ENCODE measurements at places on chromosomes 1 and 21. TPM values are rescaled to one million over a fixed set of nuclear protein-coding genes. Genes with fewer than 3 reads are reported as not detected.
A peak's percentile ranks its signal among the peaks of the same experiment; 100 is the strongest.

LPAR3 gene
- 27.2 TPM for total RNA-seq

DNA sequence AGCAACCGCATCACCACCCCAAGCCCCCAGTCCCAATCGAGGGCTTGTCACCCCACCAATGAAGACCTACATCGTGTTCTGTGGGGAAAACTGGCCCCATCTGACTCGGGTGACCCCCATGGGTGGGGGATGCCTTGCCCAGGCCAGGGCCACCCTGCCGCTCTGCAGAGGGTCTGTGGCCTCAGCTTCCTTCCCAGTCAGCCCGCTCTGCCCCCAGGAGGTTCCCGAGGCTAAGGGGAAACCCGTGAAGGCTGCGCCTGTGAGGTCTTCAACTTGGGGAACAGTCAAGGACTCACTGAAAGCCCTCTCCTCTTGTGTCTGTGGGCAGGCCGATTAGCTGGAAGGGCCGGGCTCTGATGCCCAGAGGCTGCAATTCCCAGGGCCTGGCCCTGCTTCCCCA lies 2.0 kb downstream of the SRARP start:
- H3K4me1 ChIP-seq, result peaks cover 5% of the 10 kb centered on the region
- no peak overlapping the region for H3K27ac ChIP-seq
- H3K36me3 ChIP-seq, result no peaks in the 10 kb centered on the region
- DNase-seq, result no peak

DNA sequence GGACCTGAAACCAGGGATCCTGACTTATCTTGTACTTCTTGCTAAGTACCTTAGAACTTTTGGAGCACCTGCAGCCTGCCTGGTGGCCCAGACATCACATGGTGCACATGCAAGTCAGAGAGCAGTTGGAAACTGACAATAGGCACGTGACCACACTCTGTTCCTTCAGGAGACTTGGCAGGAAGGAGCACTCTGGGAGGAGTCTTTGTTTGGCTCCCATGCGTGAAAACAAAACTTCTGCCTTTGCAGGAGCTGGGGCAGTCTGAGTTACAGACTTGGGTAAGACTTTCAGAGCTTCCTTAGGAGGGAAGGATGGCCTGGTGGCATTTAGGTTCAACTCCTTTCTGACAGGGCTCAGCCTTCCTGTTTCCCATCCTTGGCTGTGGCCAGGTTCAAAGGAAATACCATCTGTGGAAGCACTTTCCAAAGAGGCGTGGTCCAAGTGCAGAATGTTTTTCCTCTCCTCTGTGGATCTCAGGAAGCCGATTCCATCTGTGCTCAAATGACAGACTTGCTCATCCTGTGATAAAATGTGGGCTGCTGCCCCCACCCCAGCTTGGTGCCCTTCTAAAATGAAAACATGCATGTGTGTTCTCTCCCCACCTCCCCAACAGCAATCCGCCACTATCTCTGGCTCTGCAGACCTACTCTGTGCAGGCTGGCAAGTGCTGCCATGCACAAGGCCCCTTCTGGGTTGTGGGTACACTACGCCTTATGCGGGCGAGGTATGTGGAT lies 14.1 kb upstream of the ZNF436 start:
- H3K4me3 ChIP-seq, result no peak overlapping the region
- H3K27me3 ChIP-seq, result no peaks in the 10 kb centered on the region
- no peaks in the 10 kb centered on the region for H3K36me3 ChIP-seq
- H3K27ac ChIP-seq, result no peak overlapping the region
- H3K4me1 ChIP-seq, result peaks cover 3% of the 10 kb centered on the region
- no peak for DNase-seq

DNA sequence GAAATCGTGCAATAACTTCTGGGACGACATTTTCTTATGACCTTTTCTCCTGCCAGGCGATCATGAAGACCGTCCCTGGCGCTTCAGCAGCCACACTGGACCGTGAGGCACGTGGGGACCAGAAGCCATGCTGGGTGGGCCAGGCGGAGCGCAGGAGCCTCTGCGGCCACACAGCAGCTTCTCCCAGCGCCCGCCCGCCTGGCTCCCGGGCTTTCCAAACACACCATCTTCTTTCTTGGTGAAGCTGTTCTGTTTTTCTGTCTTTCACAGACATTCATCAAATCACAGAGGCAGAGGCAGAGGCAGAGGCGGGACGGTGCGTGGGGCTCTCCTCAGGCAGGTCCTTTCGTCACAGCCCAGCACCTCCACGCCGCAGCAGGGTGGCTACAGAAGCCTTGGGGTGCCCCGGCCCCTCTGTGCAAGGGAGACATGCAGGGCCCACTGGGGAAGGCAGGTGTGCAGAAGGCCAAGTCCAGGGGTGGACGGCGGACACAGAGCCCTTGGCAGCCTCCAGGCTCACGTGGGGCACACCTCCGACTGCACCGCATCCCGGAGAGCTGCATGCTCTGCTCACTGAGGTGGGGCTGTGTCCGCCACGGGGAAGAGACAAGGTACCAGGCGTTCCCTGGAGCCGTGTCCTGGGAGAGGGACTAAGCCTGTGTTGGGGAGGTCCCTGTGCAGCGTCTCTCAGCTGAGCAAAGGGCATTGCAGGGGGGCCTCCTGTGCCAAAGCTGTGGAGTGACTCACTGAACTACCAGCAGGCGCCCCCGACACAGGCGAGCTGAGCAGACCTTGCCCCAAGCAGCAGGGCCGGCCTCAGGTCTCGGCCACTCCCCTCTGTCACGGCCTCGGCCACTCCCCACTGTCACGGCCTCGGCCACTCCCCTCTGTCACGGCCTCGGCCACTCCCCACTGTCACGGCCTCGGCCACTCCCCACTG lies 2.6 kb upstream of the TMEM240 start:
- H3K4me1 ChIP-seq, result no peaks in the 10 kb centered on the region
- H3K4me3 ChIP-seq, result no peak overlapping the region
- H3K27ac ChIP-seq, result no peak overlapping the region

DNA sequence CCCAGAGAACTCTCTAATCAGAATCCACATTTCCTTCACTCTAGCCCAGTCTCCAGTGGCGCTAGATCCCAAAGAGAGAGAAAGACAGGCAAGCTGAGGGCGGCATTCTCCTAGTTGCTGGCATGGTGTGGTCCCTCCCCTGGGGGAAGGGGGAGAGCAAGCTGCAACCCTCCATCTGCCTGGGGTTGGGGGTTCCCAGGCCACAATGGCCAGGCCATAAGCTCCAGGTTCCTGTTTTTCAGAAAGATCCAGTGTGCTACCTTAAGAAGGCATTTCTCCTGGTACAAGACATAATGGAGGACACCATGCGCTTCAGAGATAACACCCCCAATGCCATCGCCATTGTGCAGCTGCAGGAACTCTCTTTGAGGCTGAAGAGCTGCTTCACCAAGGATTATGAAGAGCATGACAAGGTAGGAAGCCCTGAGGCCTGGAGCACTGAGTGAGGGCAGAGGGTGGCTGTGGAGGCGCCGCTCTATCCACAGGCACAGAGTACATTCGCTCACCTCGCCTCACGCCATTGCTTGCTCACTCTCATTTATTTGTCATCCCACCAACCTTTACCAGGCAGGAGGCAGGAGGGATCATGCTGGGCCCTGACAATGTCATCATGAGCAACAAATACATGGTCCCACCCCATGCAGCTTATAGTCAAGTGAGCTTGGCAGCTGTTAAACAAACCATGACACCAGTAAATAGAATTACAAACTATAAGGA lies 6.6 kb downstream of the CSF1 start:
- DNase-seq, result no peak
- no peaks in the 10 kb centered on the region for H3K27me3 ChIP-seq
- no peaks in the 10 kb centered on the region for H3K4me1 ChIP-seq
- H3K36me3 ChIP-seq, result no peaks in the 10 kb centered on the region
- no peak overlapping the region for H3K27ac ChIP-seq

MSH4 gene
- 1.7 TPM for total RNA-seq

- no peak overlapping the region for H3K4me3 ChIP-seq
- no peaks in the 10 kb centered on the region for H3K27me3 ChIP-seq
- H3K27ac ChIP-seq, result no peak overlapping the region
- no peak for DNase-seq
Measured at GRCh38 chr1:206706298-206706791, 21.6 kb downstream of the MAPKAPK2 start.

GRCh38 chr1:11804666-11805421 lies 920 bp downstream of the MTHFR start:
- peaks cover 64% of the 10 kb centered on the region for H3K4me1 ChIP-seq
- H3K27ac ChIP-seq, result peak overlapping the region; percentile 89
- H3K36me3 ChIP-seq, result no peaks in the 10 kb centered on the region
- H3K4me3 ChIP-seq, result peak overlapping the region; percentile 71
- DNase-seq, result no peak

DNA sequence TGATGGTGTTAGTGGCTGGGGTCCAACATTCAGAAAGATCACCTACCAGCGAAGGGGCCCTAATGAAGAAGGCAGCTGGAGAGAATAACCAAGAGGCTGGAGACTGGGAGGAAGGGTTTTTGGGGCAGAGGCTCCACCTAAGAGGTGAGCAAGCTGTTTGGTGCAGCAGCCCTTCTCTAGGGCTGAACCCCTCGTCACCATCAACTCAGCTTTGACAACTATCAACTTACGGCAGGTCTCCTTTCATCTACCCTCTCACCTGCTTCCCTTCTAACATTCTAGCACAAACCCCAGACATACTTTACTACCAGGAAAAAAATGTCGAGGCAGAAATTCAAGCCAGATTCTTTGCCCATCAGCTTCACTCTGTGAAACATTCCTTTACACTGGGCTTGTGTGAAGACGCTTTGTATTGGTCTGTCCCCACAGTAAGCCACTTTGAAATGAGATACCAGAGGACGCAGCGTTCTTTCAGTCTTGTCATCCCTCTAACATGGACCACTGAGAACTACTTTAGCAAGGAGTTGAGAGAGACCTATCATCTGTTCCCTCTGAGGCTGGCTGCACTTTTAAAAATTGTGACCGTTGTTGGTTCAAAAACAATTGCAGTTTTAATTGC lies 84.6 kb downstream of the RAVER2 start:
- no peak overlapping the region for H3K4me3 ChIP-seq
- H3K27ac ChIP-seq, result no peak overlapping the region
- no peaks in the 10 kb centered on the region for H3K27me3 ChIP-seq
- peaks cover 3% of the 10 kb centered on the region for H3K36me3 ChIP-seq
- DNase-seq, result no peak

DNA sequence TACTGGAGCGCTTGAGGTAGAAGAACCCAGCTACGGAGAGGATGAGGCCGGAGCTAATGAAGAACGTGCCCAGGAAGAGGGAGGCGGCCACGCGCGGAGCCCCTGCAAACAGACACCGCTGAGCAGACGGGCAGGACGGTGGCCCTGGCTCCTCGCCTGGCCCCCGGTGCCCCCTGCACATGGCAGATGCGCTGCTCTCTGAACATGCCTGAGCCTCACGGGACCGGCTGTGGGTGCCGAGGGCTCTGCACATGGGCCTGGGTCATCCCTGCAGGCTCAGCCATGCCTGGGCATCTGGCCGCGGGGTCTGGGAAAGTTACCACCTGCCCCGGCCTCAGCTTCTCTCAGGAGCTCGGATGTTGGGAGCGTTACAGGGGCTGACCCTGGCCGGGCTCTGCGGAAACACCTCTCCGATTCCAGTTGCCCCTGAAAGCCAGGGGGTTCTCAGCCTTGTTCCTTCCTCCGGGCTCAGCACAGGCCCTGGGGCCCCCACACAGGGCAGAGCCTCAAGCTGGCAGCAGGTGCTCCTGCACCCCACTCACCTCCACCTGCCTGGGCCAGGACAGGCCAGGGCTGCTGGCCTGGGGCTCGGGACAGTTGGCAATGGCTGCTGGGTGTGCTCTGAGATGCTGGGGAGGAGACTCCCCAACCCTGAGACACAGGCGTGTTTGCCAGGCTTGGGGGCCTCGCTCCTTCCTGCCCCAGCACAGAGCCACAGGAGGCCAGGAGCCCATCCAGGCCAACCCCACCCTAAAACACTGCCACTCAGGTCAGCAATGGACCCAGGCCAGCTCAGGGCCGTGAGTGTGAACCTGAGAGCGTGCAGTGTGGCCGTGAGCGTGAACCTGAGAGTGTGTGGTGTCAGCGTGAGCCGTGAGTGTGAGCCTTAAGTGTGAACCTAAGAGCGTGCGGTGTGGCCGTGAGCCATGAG lies 12.1 kb upstream of the RNF223 start:
- H3K36me3 ChIP-seq, result no peaks in the 10 kb centered on the region
- H3K27me3 ChIP-seq, result no peaks in the 10 kb centered on the region
- H3K4me1 ChIP-seq, result no peaks in the 10 kb centered on the region
- DNase-seq, result no peak
- H3K4me3 ChIP-seq, result no peak overlapping the region

CD101 gene
- total RNA-seq, result 1.2 TPM

MAGI3 gene
- total RNA-seq, result 11.8 TPM

DNA sequence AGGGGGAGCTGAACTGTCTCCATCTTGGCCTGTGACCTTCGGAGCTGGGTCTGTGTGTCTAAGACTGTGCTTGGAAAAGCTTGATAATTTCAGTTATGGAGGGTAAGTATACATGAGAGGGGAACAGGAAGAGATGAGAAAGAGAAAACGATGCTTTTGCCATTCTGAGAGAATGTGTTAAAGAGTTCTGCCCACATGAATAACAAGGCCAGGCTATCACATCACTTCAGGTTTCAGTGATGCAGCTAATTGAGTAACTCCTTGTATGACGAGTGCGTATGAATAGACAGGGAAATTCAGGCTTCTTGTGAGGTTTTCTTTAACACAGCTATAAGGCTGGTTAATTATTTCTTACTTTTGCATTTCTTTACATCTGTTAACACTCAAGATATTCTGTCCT lies 81.0 kb downstream of the PLPPR5 start:
- no peak overlapping the region for H3K27ac ChIP-seq
- DNase-seq, result no peak
- no peaks in the 10 kb centered on the region for H3K27me3 ChIP-seq
- H3K36me3 ChIP-seq, result no peaks in the 10 kb centered on the region

DNA sequence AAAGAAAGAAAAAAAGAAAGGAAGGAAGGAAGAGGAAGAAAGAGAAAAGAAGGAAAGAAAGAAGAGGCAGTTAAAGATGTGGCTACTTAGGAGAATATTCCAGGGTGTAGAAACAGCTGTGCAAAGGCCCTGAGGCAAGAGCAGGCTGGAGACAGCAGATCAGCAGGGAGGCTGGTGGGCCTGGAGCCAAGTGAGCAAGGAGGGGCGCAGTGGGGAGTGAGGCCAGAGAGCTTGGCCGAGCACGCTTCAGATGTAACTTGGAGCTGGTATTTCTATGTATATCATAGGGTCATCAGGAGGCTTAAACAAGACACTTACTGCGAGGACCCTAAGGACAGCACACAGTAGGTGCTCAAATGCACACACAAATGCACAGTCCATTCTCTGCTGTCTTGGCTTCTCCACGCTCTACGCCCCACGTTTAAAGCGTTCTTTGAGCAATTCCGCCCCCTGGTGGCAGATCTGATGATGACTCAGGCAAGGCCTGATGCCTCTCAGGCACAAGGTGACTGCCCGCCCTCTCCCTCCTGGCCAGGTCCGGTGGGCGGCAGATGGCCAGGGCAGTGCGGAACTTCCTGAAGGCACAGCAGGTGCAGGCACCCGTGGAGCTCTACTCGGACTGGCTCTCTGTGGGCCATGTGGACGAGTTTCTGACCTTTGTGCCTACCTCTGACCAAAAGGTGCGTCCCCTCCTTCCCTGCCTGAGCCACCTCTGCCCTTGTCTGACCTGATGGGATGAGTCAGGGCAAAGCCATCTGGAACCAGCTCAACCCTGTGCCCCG lies 11.9 kb upstream of the PADI3 start:
- H3K27me3 ChIP-seq, result peaks cover 11% of the 10 kb centered on the region
- H3K4me1 ChIP-seq, result peaks cover 29% of the 10 kb centered on the region

GRCh38 chr1:198437332-198437731 lies 103.1 kb downstream of the ATP6V1G3 start:
- no peak overlapping the region for H3K27ac ChIP-seq
- no peak overlapping the region for H3K4me3 ChIP-seq
- no peak for DNase-seq
